ENCODE measurements at places on chromosomes 1 and 21. TPM values are rescaled to one million over a fixed set of nuclear protein-coding genes. Genes with fewer than 3 reads are reported as not detected.
A peak's percentile ranks its signal among the peaks of the same experiment; 100 is the strongest.

The KCNH1 gene
- not detected for total RNA-seq

The ERMAP gene
- total RNA-seq, result 0.11 TPM

The TLCD4 gene
- 2.7 TPM for total RNA-seq

GRCh38 chr1:3410142-3410925 is 44.1 kb upstream of the ARHGEF16 start:
- no peak for DNase-seq
- no peaks in the 10 kb centered on the region for H3K27me3 ChIP-seq
- H3K4me1 ChIP-seq, result no peaks in the 10 kb centered on the region

GRCh38 chr1:32992489-32993323 is 28.1 kb upstream of the RNF19B start:
- H3K4me1 ChIP-seq, result peaks cover 29% of the 10 kb centered on the region
- peak overlapping the region; percentile 20 for H3K27ac ChIP-seq
- H3K36me3 ChIP-seq, result no peaks in the 10 kb centered on the region
- DNase-seq, result peak; percentile 91
- H3K4me3 ChIP-seq, result no peak overlapping the region
- no peaks in the 10 kb centered on the region for H3K27me3 ChIP-seq

The LAD1 gene
- total RNA-seq, result 0.43 TPM

- DNase-seq, result no peak
- no peak overlapping the region for H3K27ac ChIP-seq
Measured at GRCh38 chr1:172246521-172247390, 173.7 kb upstream of the C1orf105 start.

- no peaks in the 10 kb centered on the region for H3K36me3 ChIP-seq
- no peaks in the 10 kb centered on the region for H3K27me3 ChIP-seq
- H3K4me3 ChIP-seq, result no peak overlapping the region
- H3K4me1 ChIP-seq, result no peaks in the 10 kb centered on the region
- no peak for DNase-seq
- no peak overlapping the region for H3K27ac ChIP-seq
Measured at GRCh38 chr1:19554090-19554489, 68.8 kb upstream of the CAPZB start.

DNA sequence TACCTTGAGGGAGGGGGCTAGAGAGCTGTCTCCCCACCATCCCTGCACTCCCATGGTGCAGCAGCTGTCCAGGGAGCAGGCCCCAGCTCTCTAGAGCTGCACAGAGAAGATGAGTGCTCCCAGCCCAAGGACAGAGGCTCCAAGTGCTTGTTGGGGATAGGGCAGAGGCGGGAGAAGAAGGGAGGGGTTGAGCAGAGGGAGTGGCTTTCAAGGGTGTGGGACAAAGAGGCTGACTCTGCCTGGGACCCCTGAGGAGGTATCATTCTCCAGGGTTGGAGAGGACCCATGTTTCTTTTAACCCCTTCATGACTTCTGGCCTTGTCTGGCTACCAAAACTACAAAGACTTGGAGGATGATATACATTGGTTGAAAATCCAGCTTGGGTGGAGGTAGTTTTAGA is 14.6 kb downstream of the FOXD2 start:
- H3K4me3 ChIP-seq, result no peak overlapping the region
- no peaks in the 10 kb centered on the region for H3K27me3 ChIP-seq

GRCh38 chr1:2276803-2277580 is 48.9 kb downstream of the SKI start:
- H3K4me1 ChIP-seq, result peaks cover 82% of the 10 kb centered on the region
- no peak overlapping the region for H3K4me3 ChIP-seq
- no peak for DNase-seq
- peaks cover 6% of the 10 kb centered on the region for H3K36me3 ChIP-seq
- no peaks in the 10 kb centered on the region for H3K27me3 ChIP-seq

DNA sequence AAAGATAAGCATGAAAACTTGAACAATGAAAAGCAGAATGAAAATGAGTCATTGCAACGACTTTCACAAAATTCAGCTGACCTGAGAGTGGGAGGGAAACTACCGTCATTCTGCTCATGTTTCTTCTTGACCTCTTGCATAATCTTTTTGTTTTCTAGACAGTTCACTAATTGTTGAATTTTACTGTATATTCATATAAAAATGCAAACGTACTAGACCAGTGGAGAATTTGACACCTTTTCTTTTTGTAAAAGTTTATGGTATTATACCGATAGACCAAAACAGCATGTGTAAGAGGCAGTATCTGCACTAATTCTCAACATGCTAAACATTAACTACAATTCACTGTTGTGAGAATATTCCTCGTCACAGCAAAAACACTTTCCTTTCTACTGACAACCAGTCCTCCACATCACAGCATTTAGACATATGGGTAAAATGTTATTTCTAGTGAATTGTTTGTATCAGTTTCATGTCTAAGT is 137.8 kb downstream of the GREM2 start:
- no peak overlapping the region for H3K27ac ChIP-seq
- H3K27me3 ChIP-seq, result no peaks in the 10 kb centered on the region
- no peaks in the 10 kb centered on the region for H3K36me3 ChIP-seq
- no peak overlapping the region for H3K4me3 ChIP-seq
- no peak for DNase-seq
- no peaks in the 10 kb centered on the region for H3K4me1 ChIP-seq

DNA sequence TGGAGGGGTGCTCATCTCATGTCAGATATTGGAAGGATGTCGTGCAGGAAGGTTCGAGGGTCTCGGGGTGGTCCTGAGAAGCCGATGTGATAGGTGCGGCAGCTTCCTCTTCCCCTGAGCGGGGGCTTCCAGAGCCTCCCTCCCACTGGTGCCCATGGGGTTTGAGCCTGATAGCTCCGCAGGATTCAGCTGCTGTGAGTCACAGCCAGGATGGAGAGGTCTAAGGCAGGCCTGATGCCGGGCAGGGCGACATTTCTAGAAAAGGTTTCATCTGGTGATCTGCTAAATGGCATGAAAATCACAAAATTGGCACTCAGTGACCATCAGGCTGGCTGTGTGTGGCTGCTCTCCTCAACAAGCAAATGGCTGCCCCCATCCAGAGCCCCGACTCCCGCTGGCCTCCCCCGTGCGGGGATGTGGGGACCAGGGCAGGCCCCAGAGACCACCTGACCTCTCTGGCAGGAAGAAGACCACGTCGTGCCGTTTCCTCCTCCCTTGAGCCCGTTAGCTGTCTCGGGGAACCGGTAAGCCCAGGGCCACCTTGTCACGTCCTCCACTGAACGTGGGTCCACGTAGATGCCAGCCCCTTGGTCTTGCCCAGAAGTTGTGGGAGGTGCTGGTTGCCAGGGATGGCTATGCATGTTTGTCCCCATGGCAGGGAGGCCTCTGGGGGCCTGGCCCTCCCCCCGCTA is 66.1 kb downstream of the SKI start:
- H3K36me3 ChIP-seq, result no peaks in the 10 kb centered on the region
- H3K4me3 ChIP-seq, result no peak overlapping the region
- H3K4me1 ChIP-seq, result peaks cover 39% of the 10 kb centered on the region
- H3K27me3 ChIP-seq, result no peaks in the 10 kb centered on the region
- DNase-seq, result no peak

DNA sequence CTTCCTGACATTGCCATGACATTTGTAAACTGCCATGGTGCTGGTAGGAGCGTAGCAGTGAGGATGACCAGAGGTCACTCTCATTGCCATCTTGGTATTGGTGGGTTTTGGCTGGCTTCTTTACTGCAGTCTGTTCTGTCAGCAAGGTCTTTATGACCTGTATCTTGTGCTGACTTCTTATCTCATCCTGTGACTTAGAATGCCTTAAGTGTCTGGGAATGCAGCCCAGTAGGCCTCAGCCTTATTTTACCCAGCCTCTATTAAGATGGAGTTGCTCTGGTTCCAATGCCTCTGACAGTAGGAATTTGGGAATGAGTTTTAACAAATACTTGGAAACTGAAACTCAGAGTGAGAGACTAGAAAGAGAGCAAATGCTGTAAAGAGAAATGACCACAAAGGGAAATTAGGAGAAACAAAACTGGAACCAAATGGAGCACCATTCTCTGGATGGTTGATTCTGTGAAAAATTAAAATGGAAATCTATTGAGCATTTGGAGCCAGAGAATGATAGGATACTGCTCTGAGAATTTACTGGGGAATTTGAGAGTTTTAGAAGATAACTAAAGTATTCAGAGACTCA is 50.1 kb upstream of the RHOU start:
- H3K27me3 ChIP-seq, result no peaks in the 10 kb centered on the region
- H3K36me3 ChIP-seq, result no peaks in the 10 kb centered on the region
- peaks cover 13% of the 10 kb centered on the region for H3K4me1 ChIP-seq
- H3K4me3 ChIP-seq, result peak overlapping the region; percentile 42

The NBPF10 gene
- 1.2 TPM for total RNA-seq

- no peaks in the 10 kb centered on the region for H3K36me3 ChIP-seq
- H3K27ac ChIP-seq, result no peak overlapping the region
Measured at GRCh38 chr21:36550761-36551160, 70.8 kb upstream of the CLDN14 start.

DNA sequence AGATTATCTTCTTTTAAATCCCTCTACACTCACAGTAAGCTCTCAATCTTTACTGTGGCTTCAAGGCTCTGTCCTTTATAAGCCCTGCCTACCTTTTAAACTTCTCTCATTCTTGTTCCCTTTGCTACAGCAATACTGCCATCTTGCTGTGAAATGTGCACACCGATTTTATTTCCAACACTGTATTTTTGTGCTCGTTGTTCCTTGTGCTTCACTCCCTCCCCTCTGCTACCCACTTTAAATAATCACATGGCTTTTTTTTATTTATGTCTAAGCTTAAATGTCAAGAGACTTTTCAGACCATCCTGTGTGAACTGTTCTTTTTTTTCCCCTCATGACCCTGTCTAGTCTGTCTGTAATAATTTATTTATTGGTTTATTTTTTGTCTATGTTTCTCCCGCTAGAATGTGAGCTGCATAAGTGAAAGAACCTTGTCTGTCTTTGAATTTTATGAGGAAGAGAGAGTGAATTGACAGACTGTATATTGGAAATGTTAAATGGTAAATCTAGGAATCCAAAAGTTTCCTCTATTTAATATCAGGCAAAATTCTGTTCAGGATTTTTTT is 45.7 kb downstream of the ABCD3 start:
- no peak overlapping the region for H3K4me3 ChIP-seq
- H3K27ac ChIP-seq, result no peak overlapping the region
- H3K27me3 ChIP-seq, result no peaks in the 10 kb centered on the region
- peaks cover 9% of the 10 kb centered on the region for H3K36me3 ChIP-seq

DNA sequence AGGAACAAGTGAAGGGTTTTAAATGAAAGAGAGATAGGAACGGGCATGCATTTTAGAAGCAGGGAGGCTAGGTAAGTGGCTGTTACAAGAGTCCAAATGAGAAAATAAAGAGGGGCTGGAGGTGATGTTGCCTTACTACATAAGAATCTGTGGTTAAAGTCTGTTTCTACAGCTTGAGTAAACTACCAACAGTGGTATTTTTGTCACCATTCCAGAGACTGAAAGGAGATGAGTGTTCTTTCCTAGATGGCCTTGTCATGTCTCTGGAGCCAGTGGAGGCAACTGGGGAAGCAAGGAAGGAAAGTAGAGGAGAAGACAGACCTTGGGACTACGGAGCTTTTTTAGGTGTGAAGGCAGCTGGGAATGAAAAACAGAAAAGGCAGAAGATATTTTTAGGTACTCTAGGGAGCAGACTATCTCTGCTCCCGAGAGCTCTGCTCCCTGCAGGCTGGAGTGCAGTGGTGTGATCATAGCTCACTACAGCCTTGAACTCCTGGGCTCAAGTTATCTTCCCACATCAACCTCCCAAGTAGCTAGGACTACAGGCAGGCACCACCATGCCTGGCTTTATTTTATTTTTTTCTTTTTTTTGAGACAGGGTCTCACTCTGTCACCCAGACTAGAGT is 12.2 kb downstream of the HDAC1 start:
- H3K27me3 ChIP-seq, result no peaks in the 10 kb centered on the region
- H3K36me3 ChIP-seq, result peaks cover 39% of the 10 kb centered on the region
- no peak overlapping the region for H3K27ac ChIP-seq

GRCh38 chr1:53377438-53377841 is 49.6 kb upstream of the LRP8 start:
- no peaks in the 10 kb centered on the region for H3K36me3 ChIP-seq
- no peaks in the 10 kb centered on the region for H3K4me1 ChIP-seq
- no peak overlapping the region for H3K27ac ChIP-seq
- H3K27me3 ChIP-seq, result no peaks in the 10 kb centered on the region

DNA sequence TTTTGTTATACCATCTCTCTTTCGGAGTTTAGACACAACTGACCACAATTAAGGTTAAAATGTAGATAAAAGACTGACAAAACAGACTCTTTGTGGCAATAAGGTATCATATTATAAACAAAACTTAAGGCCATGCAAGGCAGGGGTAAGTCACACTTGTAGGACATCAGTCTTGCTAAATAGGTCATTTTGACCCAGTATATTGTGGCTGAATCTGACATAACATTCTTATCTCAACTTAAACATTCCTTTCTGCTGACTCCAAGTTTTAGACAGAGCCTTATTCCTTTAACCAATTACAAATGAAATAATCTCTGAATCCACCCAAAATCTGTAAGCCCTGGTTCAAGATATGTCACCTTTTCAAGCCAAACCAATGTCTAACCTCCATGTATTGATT is 733.4 kb upstream of the B3GALT2 start:
- H3K36me3 ChIP-seq, result no peaks in the 10 kb centered on the region
- no peak overlapping the region for H3K4me3 ChIP-seq
- DNase-seq, result no peak
- H3K27me3 ChIP-seq, result no peaks in the 10 kb centered on the region

The TBX19 gene
- 0.64 TPM for total RNA-seq

GRCh38 chr21:27536319-27536718 is 569.4 kb upstream of the ADAMTS5 start:
- no peaks in the 10 kb centered on the region for H3K4me1 ChIP-seq
- no peaks in the 10 kb centered on the region for H3K27me3 ChIP-seq
- H3K27ac ChIP-seq, result no peak overlapping the region
- DNase-seq, result no peak
- H3K36me3 ChIP-seq, result no peaks in the 10 kb centered on the region

DNA sequence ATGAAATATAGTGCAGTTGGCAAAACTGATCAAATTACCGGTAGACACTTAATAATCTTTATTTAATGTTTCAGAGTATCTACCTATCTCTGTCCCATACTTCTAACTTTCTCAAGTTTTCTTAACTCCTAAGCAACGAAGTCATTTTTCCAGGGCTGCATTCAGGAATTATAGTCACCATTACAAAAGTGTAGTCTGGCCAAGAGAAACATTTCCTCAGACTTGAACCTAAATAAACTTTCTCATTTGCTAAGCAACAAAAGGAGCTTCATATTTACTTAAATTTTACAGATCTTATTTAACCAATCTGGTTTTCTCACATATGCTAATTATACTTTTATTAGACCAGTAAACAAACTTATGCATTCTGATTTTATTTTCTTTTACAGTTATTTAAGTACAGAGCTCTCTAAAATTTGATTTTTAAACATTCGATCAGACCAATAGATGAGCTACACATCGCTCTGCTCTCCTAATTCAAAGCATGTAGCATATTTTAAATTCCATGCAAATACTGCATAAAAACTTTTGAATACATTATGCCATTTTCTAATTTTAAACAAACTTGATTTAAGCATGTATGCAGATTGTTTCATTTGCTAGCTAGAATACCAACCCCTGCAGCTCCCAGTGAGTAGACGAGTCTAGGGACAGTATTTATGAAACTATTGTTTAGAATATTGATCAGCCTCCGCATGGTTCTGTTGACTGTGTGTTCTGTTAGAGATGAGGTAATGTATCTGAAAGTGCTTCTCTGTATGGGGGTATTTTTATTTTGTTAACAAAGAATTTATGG is 201.4 kb downstream of the CHRM3 start:
- no peaks in the 10 kb centered on the region for H3K27me3 ChIP-seq
- no peaks in the 10 kb centered on the region for H3K4me1 ChIP-seq
- no peak overlapping the region for H3K4me3 ChIP-seq

The CDK18 gene
- total RNA-seq, result 70.0 TPM

The PAQR7 gene
- total RNA-seq, result 6.9 TPM
